ENCODE measurements at places on chromosomes 11 and 22.

DNA sequence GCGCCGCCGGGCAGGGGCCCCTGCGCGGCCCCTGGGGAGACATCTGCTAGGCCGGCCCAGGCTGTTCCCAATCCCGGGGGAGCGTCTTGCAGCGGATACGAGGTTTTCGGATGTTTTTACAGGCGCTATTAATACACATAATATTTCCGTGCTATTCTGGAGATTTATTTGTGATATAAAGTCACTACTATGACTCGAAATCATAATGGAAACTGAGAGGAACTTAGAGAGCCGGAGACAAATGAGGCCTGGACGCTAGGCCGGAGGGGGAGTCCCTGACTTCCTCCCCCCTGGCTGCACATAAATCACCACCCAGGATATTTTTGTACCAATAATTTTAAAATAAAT, 91.7 kb upstream of the ANO1 start:
- no peak for DNase-seq

- DNase-seq = no peak
Measured at GRCh38 chr22:46129390-46130041, 20.8 kb upstream of the PPARA start.

DNA sequence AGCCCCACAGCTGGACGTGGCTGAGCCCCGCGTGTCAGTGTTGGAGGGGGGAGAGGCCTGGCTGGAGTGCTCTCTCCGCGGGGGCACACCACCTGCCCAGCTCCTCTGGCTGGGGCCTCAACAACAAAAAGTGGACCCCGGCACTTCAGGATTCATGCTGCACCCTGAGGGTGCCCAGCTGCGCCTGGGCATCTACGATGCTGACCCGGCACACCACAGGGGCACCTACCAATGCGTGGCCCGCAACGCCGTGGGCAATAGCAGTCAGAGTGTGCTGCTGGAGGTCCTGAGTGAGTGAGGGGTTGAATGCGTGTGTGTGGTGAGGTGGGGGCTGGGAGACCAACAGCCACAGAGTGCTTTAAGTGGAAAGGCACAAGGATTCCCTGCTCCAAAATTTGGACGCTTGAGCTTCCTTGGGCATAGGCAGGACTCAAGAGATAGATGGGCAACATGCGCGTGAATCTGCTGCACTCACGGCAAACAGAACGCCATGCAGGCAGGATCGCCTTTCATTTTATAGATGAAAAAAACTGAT, 7.6 kb downstream of the VSIG10L2 start:
- DNase-seq = no peak

GRCh38 chr11:117814766-117815261, 9.7 kb downstream of the FXYD2 start:
- peak; percentile 72 for DNase-seq
